ENCODE measurements at places on chromosomes 11 and 22.

DNA sequence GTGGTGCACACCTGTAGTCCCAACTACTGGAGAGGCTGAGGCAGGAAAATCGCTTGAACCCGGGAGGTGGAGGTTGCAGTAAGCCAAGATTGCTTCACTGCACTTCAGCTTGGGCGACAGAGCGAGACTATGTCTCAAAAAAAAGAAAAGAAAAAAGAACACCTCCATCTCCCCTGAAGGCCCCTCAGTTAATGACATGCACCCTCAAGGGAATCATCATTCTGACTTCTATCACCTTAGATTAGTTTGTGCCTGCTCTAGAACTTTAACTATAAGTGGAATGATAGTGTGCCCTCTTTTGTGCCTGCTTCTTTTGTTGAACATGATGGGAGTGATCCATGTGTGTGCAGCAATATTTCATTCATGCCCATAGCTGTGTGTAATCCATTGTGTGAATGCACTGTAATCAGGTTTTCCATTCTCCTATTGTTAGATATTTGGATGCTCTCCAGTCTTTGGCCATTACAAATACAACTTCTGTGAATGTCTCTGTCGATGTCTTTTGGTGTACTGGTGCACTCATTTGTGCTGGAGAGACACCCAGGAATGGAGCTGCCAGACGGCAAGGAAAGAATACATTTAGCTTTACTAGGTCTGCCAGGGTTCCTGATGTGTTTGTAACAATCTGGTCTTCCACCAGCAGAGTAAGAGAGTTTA is 883 bp upstream of the VPREB3 start:
- DNase-seq: no peak

- DNase-seq: peak; percentile 91
Observed at GRCh38 chr11:63919267-63920125, 2.5 kb upstream of the RCOR2 start.

GRCh38 chr11:69227271-69227670 is 66.7 kb upstream of the MYEOV start:
- no peak for DNase-seq

- DNase-seq: no peak
Observed at GRCh38 chr11:122791411-122791810, 46.9 kb upstream of the CRTAM start.

Measured in eye (tissue), 1 donor.